ENCODE measurements at places on chromosomes 4 and X.

DNA sequence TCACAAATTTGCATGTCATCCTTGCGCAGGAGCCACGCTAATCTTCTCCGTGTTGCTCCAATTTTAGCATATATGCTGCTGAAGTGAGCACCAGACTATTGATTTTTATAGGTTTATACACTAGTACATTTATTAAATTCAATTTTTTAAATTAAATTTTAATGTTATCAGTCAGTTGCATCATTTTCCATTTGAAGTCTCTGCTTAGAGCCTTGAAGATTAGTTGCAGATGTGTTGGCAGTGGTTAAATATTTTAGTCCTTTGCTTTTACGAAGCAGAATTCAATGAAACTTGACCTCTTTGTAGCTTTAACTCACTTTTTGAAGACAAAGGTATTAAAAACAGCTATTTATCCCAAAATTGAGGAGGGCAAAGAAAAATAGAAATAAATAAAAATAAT lies 16.5 kb downstream of the TRAPPC11 start:
- DNase-seq, result no peak

GRCh38 chr4:116397291-116397690 lies 688.1 kb downstream of the TRAM1L1 start:
- no peak for DNase-seq

- DNase-seq, result peak; percentile 16
Measured at GRCh38 chr4:8090312-8090711, 68.3 kb downstream of the ABLIM2 start.

DNA sequence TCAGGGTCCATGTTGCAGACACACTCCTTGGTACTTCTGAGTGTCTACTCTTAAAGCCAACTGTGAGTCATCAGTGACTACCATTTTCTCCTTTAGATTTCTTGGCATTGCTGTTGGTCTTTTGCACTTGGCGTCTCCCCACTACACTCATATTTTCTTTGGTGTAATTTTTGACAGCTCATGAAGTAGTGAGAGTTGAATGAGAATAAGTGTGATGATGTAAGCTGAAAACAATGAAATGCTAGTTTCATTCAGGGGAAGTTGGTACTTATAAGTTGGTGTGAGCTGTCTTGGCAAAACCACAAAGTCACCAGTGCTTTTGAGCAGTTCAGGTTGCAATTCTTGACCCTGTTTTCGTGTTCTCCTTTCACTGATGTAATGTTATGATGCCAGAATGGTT lies 142.9 kb upstream of the ARX start:
- DNase-seq, result no peak

- DNase-seq, result no peak
Measured at GRCh38 chr4:146398896-146399445, 122.8 kb downstream of the SLC10A7 start.

DNA sequence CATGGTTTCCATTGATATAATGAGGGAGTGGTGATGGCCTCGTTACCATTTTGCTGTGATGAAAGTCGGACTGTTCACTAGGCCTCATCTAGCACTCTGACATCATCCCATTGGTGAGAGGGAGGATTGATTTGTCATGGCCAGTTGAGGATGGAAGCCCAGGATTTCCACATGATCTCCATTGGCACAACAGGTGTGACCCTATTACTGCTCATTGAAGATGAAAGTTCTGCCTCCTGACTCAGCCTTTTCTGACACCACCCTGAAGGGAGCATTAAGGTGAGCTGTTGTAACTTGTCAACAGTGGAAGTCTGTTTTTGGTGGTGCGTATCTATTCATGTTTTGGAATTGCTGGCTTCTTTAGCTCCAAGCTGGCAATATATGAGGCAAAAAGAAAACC lies 144.2 kb downstream of the PABPC4L start:
- no peak for DNase-seq

GRCh38 chr4:101419336-101420135 lies 72.2 kb upstream of the PPP3CA start:
- DNase-seq, result no peak

- no peak for DNase-seq
Measured at GRCh38 chr4:151407466-151408379, 1.3 kb upstream of the FHIP1A start.

GRCh38 chr4:10456260-10456594 lies 999 bp downstream of the ZNF518B start:
- no peak for DNase-seq

DNA sequence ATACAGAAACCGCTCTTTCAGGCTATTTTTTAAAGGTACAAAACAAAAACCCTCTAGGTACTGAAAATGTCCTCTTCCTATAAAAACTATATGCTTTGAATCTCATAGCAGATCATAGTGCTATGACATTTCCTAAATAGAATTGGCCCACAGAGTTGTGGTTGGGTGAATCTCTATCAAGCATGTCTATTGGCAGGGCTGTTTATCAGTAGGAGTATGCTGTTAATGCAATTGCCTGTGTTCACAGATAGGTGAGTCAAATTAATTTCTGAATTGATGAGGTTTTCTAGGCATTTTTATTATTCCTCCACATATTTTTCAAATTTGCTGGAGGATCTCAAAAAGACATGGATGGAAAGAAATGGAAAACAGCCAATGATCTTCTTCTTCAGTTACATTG lies 73.9 kb downstream of the QRFPR start:
- DNase-seq, result no peak

GRCh38 chr4:122689972-122690371 lies 42.5 kb upstream of the BBS12 start:
- DNase-seq, result peak; percentile 34

DNA sequence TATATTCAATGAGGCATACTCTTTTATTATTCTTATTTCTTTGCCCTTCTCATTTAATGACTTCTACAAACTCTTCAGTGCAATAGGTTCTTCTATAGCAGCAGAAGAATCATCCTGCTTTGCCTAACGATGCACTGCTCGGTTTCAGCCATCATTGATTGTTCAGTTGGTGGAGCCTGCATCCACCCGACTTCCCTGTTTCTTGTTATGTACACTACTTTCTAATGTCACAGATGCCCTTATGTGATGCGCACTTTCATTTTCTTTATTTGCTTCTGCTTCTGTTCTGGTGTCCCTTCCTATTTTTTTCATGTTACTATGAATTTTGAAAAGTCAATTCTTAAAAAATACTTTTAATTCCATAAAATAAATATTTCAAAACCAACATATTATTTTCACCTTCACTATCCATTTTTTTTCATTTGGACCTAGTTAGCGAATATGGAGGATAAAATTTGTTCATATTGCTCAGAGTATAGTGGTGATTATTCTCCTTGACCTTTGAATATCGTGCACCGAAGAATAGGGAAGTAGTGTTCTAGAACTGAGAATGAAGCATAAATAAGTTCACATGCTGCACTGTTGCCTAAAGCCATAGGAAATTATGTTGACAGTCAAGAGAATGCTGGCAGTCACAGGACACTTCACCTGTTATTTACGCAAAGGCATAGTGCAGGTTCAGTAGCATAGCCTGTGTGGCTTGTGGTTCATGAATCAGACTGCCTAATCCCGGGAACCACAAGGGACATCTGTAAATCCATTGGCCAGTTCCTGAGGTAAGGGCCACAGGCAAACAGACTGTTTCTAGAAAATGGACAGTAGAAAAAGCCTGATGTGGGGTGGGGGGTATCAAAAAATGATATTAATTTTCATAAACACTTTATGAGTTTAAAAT lies 21.3 kb upstream of the SFRP2 start:
- DNase-seq, result no peak

GRCh38 chrX:70332600-70332999 lies 42.7 kb downstream of the KIF4A start:
- DNase-seq, result no peak

- DNase-seq, result no peak
Measured at GRCh38 chrX:65671966-65672365, 4.5 kb downstream of the MSN start.

- DNase-seq, result no peak
Measured at GRCh38 chr4:138301536-138301935, 59.4 kb upstream of the SLC7A11 start.

- DNase-seq, result no peak
Measured at GRCh38 chr4:183107891-183108459, 8.9 kb downstream of the WWC2 start.

- DNase-seq, result no peak
Measured at GRCh38 chrX:66039944-66040343, at the start of gene VSIG4. VSIG4 (minus strand) TSS chrX:66040080; CDS start chrX:66039998, 82 bp downstream.

- DNase-seq, result no peak
Measured at GRCh38 chr4:8247047-8247930, 22.3 kb upstream of the HTRA3 start.

DNA sequence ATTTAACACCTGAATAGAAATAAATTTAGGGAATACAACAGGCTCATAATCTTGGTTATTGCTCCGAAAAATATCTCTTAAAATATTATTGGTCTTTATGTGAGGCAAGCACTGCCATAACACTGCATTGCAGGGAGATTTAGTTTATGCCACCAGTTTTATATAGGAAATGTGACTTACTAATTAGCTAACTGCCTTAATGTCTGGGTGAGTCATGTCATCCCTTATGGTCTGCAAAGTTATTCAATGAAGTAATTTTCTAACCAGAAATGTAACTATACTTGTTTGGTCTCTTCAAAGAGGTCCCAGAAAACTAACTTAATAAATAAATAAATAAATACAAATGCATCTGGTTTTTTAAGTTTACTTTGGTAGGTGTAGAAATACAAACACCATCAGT lies 597.2 kb downstream of the GALNTL6 start:
- DNase-seq, result no peak

DNA sequence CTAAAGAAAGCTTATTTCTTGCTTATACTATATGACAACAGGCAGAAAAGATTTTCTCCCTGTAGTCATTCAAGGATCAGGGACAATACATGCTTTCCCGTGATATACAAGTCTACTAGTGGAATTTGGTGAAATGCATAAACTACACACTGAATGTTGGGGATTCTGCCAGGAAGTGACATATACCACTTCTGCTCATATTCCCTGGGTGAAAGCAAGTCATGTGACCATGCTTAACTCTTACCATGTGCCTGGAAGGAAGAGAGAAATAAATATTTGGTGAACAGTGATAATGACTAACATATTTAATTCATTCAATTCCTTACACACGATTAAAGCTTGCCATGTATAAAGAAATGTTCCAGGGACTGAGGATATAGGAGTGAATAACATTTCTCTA lies 534.6 kb downstream of the PPARGC1A start:
- DNase-seq, result no peak

- no peak for DNase-seq
Measured at GRCh38 chr4:64497491-64497890, 88.2 kb upstream of the TECRL start.

- DNase-seq, result no peak
Measured at GRCh38 chr4:112277705-112278448, 7.8 kb downstream of the TIFA start.
